ENCODE measurements at places on chromosomes 1 and 21.

- no peak for DNase-seq
These were observed 67.9 kb downstream of the SCMH1 start for GRCh38 chr1:41174170-41174569.

DNA sequence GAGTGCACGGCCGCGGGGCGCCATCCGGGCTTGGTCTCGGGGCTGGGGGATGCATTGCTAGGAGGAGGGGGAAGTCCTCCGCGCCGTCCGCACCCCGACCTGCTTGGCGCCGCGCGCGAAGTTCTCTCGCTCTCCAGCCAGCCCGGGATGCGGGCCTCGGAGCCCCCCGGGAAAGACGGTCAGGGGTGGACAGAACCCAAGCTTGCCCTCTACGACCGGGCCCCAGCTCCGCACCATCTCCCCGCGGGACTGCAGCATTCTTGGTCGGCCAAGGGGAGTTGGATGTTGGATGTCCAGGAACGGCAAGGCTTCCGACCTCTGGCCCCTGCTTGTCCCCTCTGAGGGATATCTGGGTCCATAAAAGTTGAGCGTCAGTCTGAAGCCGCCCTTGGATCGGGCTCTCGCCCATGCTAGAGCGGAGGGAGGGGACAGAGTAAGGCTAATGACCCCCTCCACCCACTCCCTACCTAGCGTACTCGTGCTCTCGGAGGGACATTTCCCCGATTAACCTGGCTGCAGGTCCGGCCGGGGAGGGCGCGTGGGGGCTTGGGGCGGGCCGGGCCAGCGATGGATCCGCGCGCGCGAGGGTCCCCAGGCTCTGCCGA lies 522 bp downstream of the DISP3 start:
- no peak for DNase-seq

DNA sequence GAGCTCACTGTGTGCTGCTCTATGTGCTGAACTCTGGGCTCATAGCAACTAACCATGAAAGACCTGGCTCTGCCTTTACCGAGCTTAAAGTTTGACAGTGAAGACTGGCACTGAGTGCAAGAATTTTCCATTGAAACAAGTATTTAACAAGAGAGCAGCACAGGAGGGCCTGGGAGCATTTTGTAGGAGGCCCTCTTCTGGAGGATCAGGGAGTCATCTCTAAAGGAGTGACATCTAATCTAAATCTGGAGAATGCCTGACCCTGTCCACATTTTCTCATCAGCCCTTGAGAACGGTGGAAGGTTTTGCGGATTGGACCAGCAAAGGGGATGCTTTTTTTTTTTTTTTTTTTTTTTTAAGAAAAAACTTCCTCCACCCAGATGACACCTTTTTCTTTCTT lies 150.8 kb downstream of the ROR1 start:
- no peak for DNase-seq

- DNase-seq = no peak
These were observed 4.5 kb downstream of the FHL3 start for GRCh38 chr1:38000529-38001455.

GRCh38 chr1:45375104-45376090 lies 35.2 kb upstream of the MUTYH start:
- no peak for DNase-seq

GRCh38 chr1:165858364-165858823 lies 31.0 kb downstream of the UCK2 start:
- DNase-seq = no peak

GRCh38 chr1:40105028-40105427 lies 8.0 kb upstream of the PPT1 start:
- DNase-seq = no peak

DNA sequence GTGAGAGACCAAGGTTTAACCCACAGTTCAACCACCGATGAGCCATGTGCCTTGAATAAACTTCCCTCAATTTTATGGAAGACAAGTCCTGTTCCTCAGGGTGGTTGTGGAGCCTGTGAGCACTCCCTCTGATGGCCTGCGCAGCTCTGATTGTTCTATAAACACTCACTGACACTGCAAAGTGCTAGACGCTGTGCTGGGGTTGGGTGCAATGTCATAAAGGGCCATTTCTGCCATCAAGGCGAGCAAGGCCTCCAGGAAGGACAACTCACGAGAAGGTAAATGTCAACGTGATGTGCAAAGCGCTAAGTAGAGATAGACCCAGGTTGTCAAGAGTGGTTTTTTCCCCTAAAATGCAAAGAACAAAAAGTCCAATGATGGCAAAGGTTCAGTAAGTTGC lies 75.7 kb upstream of the SYT6 start:
- DNase-seq = peak; percentile 52

DNA sequence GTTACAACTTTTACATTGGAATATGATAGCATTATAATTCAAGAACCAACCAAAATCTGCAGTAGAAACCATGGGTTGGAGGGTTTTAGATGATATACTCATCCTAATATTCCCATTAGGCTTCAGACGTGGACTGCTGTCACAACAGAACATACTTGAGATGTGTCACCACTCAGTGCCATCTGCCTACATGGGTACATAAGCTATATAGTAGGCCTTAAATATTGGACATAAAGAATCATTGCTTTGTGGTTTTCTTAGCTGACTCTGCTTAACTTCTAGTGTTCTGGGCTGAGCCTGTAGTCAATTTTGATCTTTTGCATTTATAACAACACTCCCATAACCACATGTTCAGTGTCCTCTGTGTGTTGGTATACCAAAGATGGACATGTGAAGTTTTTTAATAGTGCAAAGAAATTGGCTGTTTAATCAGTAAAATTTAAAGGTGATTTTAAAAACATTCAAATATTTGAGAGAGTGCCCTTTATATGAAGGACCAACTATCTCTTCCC lies 14.2 kb downstream of the RAP1A start:
- no peak for DNase-seq

GRCh38 chr1:235557495-235557894 lies 53.2 kb upstream of the B3GALNT2 start:
- no peak for DNase-seq

GRCh38 chr1:7220007-7220406 lies 434.8 kb downstream of the CAMTA1 start:
- no peak for DNase-seq

DNA sequence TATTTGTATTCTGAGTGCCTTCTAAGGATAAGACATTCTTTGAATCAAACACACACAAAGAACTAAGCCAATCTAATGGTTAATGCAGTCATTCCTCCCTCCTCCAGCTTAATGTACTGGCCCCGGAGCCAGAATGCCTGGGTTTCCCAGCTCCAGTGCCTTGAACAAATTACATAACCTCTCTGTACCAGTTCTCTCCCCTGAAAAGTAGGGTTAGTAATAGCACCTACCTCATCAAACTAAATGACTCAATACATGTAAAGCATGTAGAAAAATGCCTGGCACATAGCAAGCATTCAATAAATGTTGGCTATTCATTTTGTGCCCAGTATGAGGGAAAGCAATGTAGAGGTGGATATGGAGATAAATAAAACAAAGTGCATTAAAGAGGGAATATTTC lies 14.0 kb downstream of the C1orf52 start:
- no peak for DNase-seq

- DNase-seq = peak; percentile 47
These were observed 296.9 kb upstream of the RUNX1 start for GRCh38 chr21:35345954-35346353.

GRCh38 chr1:204837440-204838084 lies 33.1 kb upstream of the NFASC start:
- DNase-seq = no peak

DNA sequence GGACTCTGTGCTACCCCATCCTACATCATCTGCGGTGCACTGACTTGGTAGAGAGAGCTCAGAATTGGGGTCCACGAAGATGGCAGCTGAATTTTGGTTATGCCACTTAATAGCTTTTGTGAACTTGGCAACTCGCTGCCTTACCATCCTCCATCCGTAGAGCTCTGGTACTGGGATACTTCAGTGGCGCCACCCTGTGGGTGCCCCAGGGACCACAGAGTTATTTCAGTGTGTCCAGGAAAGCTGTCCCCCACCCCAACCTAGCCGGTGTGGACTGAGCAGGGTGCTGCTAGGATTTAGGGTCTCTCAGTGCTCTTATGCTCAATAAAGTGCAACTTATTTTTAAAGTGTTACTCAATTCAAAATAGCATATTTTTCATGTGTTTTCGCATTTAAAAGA lies 9.0 kb upstream of the USF1 start:
- no peak for DNase-seq

Data from vagina (tissue), 2 donors.